ENCODE measurements at places on chromosomes 1 and 21.

- no peak overlapping the region for H3K4me3 ChIP-seq
- peaks cover 7% of the 10 kb centered on the region for H3K36me3 ChIP-seq
- H3K27ac ChIP-seq = no peak overlapping the region
- DNase-seq = no peak
Measured at GRCh38 chr1:36268981-36269380, 37.2 kb upstream of the SH3D21 start.

DNA sequence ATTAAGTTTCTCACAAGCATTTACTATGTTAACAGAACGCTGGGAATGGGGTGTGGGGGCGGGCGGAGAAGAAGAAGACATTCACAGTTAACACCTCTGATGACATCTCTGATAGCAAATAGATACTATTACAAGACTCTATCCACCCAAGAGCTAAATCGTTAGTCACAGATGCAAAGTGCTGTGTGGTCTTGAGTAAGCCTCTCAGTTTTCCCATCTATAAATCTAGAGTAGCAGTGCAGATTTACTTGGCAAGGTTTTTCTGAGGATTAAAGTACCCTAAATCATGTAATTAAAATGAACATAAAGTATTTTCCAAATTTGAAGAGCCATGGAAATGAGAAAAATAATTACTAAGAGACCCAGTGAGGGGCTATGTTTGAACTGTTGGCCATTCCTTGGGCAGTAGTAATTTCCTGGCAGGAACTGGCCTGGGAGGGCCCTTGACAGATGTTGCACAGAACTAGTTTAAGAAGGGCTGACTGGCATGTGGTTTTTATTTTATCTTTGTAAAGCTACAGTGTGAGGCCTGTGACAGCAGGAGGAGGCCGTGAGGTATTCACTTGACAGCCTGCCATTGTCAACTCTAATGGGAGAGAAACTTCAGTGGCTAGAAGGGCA lies 58.7 kb upstream of the APOBEC4 start:
- H3K27me3 ChIP-seq = no peaks in the 10 kb centered on the region
- no peaks in the 10 kb centered on the region for H3K36me3 ChIP-seq
- no peak overlapping the region for H3K27ac ChIP-seq
- DNase-seq = no peak

- H3K27ac ChIP-seq = no peak overlapping the region
- no peak overlapping the region for H3K4me3 ChIP-seq
- DNase-seq = no peak
- peaks cover under 1% of the 10 kb centered on the region for H3K27me3 ChIP-seq
Measured at GRCh38 chr1:19775317-19775716, 24.4 kb downstream of the TMCO4 start.

GRCh38 chr1:201265756-201266155 lies 17.6 kb upstream of the PKP1 start:
- H3K27me3 ChIP-seq = peaks cover 43% of the 10 kb centered on the region
- no peak overlapping the region for H3K4me3 ChIP-seq
- H3K36me3 ChIP-seq = no peaks in the 10 kb centered on the region
- no peak overlapping the region for H3K27ac ChIP-seq
- H3K4me1 ChIP-seq = no peaks in the 10 kb centered on the region

DNA sequence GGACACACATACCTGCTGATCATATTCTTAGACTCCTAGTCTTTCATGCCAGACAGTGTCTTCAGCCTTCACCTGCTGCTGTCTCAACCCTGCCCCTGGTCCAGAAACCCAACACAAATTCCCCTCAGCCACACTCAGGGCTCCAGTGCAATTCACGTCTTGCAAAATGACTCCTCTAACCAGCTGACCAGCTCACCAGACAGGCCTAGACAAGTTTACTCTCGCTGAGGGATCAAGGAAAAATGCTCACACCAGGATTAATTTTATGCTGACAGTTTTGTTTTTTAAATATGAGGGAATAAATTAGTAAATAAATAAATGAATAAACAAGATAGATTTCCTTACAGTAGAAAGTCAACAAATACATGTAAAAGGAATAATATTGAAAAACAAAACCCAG lies 28.5 kb downstream of the CCDC185 start:
- no peak overlapping the region for H3K4me3 ChIP-seq
- H3K27ac ChIP-seq = peak overlapping the region; percentile 59
- H3K36me3 ChIP-seq = no peaks in the 10 kb centered on the region
- DNase-seq = no peak
- H3K4me1 ChIP-seq = no peaks in the 10 kb centered on the region
- H3K27me3 ChIP-seq = peaks cover 2% of the 10 kb centered on the region

All from neural crest cell (in vitro differentiated cells).